ENCODE measurements at places on chromosomes 3 and 15.

DNA sequence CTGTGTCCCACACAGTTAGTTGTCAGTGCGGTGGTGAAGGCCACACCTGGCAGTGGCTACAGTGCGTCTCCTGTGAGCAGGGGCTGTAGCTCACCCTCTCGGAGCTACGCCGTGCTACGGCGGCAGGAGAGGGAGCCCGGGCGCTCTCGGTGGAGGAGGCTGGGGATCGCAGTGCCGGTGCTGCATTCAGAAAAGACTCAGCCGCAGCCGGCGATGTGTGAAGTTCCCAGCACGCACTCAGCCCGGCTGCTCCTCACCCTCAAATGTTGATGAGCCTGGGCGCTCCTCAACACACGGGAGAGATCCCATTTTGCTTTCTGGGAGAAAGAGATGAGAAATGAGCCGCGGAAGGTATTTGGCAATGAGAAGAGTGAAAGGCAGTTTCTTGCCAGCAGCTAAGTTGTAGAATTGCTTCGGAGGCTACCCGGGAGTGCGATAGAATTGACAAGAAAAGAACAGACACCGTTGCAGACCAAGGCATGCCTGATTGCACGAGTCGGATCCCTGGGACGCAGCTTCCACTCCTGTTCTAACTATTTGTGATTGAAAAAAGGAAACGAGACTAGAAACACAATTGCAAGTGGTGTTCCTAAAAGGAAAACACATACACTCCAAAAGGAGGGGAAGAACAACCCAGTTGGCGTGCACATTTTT lies at the start of gene UNC13C:
Gene UNC13C (plus strand): TSS at position 189 of the 654 bp plus-strand sequence. CDS start 34,463 bp downstream, outside the sequence.
- DNase-seq: no peak

DNA sequence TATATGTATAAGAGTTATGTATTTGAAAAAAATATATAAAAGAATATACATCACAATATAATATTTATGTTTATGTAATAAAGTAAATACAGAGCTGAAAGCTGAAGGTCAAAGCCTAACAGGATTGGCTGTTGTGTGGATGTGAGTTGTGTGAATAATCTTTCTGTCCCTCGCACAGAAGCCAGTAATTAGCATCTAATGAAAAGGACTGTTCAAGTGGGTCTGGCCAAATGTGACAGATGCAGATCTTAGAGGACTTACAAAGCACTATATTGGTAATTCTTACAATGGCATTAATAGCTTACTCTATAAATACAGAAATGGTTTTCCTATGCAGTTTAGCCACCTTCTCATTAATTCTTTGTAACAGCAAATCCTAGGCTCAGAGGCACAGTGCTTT lies 2.4 kb downstream of the MKRN3 start:
- no peak for DNase-seq

GRCh38 chr3:134392336-134392983 lies 18.2 kb upstream of the AMOTL2 start:
- no peak for DNase-seq

DNA sequence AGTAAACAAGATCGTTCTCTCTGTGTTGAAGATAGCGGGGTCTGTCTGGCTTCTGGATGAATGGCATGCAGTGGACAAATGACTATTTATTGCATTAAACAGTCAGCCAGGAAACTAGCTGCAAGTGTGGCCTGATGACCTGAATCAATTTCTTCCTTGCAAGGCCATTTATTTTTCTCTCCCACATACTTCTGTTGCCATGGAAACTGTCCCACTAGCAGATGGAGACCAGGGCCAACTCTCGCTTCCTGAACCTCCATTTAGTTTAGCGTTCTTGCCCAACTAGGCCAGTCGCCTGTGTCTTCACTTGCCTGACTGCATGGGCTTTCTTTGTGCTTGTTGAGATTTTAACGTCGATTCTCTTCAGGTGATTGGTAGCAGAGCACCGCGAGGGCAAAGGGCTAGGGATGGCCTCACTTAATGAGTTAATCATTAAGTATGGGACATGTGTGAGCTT lies 27.6 kb downstream of the LMCD1 start:
- DNase-seq: no peak

GRCh38 chr3:16511681-16512434 lies 1.6 kb downstream of the RFTN1 start:
- DNase-seq: peak; percentile 84

DNA sequence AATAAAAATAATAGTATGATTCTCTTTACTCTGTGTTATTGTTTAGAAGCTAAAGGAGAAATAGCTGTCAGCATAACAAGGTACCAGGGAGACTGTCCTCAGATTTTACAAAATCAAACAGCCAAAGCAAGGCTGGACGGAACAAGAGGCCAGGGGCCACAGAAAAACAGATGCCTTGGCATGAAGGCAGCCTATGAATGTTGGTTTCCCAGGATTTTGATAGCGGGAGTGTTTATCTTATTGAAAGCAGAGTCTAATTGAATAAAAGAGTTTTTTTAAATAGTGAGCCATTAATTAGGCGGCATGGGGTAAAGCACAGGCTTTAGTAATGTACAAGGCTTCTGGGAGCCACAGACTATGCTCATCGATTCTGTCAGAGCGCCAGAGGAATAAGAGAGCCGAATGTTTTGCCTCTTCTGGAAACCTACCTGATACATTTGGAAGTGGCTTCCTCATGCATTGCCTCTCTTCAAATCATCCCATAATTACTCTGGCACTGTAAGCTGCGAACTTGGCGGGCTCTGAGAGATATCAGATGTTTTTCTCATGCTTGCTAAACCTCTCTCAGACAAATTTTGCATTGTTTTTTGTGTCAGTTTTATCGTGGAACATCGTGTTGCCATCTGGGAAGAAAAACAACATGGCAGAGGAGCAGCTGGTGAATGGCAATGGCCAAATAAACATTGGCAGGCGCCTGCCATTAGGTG lies 30.4 kb upstream of the TMCO5A start:
- DNase-seq: no peak

DNA sequence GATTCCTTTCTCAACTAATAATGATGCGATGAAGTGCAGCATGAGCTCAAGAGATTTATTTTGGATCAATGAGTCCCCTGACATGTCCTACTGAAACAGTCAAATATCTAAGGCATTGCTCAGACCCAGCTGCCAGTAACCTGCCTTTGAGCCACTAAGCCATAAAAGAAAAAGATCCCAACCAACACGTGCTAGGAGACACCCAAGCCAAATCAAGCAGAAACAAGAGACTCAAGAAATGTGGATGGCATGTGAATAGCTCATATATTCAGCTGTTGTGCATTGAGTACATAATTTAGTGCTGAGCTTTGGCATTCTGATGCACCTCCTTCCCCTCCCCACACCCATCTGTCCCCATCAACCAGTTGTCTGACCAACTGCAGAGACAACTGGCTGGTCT lies 29.2 kb downstream of the GJD2 start:
- no peak for DNase-seq

DNA sequence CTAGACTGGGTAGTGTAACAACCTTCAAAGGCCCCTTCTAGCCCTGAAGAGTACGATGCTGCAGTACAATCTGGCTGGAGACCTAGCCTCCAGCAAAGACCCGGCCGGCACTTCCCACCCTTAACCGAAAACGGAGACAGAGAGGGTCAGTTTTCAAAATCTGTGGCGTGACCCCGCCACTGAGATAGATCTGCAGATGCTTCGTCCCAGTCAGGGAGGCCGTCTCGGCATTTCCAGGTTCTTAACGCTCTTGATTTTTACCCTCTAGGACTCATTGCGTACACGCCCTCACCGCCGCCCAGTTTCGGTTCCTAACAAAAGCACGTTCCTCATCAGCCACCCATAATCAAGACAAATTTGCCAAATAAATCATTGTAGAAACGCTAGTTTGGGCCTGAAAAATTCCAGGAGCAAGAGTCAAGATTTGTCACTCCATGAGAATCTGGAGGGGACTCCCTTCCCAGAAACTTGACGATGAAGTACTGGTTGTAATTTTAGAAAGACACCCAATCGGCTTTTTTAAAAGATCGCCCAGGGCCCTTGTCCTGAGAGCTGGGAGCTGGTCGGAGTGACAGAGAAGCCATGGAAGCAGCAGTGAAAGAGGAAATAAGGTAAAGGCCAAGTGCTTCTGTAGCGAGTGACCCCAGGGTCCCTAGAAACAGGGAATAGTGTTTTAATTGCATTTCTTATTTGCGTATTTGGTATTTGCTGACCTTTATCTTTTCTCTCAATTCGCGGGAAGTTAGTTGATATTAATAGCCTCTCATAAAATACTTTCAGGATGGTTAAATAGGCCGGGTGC lies 868 bp upstream of the TMEM87A start:
- peak; percentile 68 for DNase-seq

DNA sequence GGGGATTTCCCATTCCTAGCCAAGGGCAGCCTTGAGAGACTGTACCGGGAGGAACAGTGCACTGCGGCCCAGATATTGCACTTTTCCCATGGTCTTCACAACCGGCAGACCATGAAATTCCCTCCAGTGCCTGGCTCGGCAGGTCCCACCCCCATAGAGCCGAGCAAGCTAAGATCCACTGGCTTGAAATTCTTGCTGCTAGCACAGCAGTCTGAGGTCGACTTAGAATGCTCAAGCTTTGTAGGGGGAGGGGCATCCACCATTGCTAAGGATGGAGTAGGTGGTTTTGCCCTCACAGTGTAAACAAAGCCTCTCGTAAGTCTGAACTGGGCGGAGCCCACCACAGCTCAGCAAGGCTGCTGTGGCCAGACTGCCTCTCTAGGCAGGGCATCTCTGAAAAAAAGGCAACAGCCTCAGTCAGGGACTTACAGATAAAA lies 156.3 kb downstream of the FRMD5 start:
- no peak for DNase-seq

- no peak for DNase-seq
Observed at GRCh38 chr3:126300761-126301481, 56.3 kb downstream of the KLF15 start.

DNA sequence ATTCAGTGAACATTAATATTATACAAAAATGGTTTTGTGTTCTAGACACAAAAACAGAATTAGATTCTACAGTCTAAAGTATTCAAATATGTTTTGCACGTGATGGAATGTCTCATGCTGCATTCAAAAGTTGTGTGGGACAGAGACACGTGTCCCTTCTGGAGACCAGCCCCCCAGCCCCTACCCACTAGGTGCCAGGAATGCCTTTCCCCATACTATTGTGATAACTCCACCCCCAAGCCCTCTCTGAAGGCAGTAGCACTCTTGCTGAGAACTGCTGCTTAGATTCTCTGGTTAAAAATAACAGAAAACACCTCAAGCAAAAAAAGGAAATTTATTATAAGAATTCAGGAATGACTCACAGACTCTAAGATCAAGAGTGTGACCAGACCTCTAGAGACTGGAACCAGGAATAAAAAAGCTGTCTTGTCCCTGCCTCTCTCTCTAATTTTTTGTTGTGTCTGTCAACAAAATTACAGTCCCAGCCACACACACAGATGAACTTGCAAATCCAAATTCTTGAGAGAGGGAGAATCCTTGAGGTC lies 57.7 kb downstream of the PXYLP1 start:
- DNase-seq: no peak

DNA sequence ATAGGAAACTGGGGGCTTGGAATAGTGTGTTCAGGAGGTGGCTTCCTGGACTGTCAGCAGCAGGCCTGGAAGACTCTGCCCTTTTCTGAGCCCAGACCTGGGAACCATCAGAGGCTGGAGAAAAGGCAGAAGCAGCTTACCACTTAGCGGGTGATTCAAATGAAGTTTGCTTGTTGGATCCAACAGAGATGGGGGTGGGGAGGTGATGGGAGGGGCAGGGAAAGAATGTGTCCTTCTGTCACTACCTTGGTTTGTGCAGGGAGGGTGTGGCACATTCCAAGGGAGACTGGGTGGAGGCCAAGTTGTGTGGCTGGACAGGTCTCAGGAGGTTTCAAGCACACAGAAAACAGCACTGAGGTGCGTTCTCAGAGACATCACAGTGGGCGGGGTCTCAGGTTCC lies 58.8 kb downstream of the TRAK1 start:
- DNase-seq: no peak

DNA sequence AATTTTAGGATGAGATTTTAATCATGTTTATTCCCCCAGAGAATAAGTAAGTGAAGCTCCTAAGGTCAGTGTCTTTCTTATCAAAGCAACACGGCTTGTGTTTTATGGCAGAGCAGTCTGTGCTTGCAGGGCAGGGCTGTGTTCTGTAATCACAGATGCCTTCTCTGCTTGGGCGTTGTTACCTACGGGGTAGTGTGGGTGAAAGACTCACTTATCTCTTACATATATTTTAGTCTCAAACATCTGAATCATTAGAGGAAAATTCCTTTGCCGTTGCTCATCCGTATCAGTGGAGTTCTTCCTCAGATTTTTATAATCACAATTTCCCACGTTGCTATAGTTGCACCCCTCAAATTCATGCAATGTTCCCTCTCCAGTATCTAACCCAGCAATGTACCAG lies 271.7 kb upstream of the MEIS2 start:
- no peak for DNase-seq

DNA sequence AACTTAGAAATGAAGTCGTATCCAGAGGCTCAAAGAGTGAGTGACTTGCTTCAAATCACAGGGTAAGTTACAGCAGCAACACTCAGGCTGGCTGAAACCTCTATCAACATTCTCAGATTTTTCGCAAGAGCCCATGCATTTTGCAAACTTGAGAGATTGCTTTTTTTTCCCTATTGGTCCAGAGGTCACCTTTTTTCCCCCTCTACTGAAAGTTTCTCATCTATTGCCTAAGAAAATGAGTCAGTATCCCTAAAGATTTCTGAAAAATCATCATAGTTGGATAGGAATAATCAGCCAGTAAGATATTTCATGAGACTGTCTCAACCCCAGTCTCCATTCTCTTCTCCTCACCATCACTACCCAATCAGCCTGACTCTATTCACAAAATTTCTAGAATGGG lies 410.6 kb downstream of the FOXP1 start:
- DNase-seq: no peak

GRCh38 chr3:5014391-5014790 lies 35.2 kb downstream of the BHLHE40 start:
- DNase-seq: no peak

GRCh38 chr15:61558172-61559136 lies 329.4 kb upstream of the RORA start:
- DNase-seq: no peak

DNA sequence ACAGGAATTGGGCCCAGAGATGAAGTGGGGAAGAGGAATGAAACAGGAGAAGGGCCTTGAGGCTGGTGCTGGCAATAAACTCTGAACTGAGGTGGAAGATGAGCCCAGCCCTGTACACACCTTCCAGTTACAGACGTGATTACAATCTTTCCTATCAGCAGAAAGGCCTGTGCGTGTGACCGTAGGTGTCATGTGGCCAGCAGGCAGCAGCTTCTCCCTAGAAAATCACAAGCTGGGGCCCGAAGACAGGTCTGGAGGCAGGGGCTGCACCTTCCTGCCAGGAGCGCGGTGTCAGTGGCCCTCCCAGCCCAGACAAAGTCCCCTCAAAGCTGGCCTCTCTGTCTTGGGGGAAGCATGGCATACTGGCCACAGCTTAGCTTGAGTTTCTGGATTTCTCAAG lies 16.7 kb upstream of the PIGZ start:
- DNase-seq: no peak

GRCh38 chr3:127744875-127745274 lies 72.1 kb downstream of the ABTB1 start:
- no peak for DNase-seq

GRCh38 chr3:193241716-193242115 lies 694 bp downstream of the PLAAT1 start:
- DNase-seq: no peak

- no peak for DNase-seq
Observed at GRCh38 chr15:40949756-40950207, 3.5 kb upstream of the CHAC1 start.

Measured in CD4-positive, alpha-beta T cell treated with Interferon alpha-2 for 1 hour (primary cell).